ENCODE measurements at places on chromosomes 3 and 15.

DNA sequence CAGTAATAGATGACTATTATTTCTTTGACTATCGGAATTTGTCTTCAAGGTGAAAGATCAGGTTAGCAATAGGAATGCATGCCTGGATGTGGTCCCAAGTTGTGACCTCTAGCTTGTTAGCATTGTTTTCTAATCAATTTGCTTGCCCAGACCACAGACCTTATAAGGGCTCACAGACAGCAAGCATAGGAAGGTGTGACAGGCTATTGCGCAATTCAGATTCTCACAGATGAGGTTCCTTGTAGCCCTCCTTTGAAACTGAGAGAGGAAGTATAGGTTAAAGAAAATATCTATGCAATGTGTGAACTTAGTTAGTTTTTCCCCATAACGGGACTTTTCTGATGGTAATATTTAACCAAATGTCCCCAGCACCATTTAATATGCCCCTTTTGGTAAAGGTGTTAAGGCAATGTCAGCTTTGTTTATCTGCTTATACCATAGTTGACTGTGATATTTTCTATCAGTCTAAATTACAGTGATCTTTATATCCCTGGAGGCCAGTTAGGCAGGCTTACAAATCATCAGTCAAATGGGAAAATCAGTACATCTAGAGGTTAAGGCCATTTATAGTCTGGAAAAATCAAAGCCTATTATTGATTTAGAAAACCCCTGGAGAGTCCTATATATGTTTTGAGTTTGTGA lies 168.1 kb upstream of the MBNL1 start:
- no peak for DNase-seq

GRCh38 chr3:197597335-197597734 lies 41.6 kb upstream of the BDH1 start:
- DNase-seq, result no peak

- no peak for DNase-seq
Measured at GRCh38 chr3:138479438-138479863, 45.0 kb downstream of the ESYT3 start.

GRCh38 chr15:67501177-67501835 lies 19.6 kb upstream of the C15orf61 start:
- DNase-seq, result no peak

DNA sequence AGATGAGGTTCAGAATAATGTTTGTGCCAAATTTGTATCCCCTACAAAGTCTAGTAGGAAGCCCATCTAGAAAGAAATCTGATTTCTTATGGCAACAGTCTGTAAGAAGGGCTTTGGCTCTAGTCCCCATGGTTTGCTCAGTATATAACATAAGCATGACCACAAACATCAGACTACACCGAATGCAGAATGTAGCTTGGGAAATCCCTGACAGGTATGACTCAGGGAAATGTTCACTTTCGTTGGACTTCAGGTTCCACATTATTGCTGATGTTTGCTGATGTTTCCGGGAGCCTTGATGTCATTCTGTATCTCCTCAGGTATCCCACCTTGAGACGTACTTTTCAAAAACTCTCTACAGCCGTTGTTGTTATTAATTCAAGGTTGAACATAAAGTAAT lies 304.4 kb upstream of the TGFBR2 start:
- no peak for DNase-seq

DNA sequence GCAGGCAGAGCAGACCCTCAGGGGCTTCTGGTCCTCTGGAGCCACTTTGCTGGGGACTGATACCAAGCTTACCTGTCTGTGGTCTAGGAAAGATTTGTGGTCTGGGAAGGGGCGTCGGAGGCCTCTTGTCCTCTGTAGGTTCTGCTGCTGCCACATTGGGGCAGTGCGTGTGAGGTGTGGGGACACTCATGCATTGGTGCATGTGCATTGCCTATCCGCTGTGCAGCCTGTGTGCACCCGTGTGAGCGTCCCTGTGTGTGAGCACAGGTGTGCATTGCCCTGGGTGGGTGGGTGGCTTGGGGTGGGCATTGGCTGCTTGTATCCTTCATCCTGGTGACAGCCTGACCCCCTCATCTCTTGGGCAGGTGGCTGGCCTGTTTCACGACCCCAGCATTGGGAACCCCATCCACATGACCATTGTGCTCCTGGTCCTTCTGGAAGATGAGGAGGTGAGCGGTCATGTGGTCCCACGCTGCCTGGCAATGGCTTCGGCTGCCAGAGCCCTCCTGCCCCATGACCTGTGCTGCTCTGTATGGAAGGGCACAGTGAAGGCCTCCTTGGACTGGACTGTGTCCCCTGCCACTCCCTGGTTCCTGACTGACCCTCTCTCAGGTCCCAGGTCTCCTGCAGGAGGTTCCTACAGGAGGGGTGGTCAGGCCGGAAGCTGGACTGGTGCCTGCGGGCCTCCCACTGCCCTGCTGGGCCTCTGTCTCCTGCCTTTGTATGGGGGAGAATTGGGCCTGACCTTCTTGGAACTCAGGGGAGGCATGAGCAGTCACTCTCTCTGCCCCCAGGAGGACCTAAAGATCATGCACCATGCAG lies 41.5 kb downstream of the SAXO2 start:
- DNase-seq, result no peak

- no peak for DNase-seq
Measured at GRCh38 chr3:12289524-12289923, 654 bp downstream of the PPARG start.

DNA sequence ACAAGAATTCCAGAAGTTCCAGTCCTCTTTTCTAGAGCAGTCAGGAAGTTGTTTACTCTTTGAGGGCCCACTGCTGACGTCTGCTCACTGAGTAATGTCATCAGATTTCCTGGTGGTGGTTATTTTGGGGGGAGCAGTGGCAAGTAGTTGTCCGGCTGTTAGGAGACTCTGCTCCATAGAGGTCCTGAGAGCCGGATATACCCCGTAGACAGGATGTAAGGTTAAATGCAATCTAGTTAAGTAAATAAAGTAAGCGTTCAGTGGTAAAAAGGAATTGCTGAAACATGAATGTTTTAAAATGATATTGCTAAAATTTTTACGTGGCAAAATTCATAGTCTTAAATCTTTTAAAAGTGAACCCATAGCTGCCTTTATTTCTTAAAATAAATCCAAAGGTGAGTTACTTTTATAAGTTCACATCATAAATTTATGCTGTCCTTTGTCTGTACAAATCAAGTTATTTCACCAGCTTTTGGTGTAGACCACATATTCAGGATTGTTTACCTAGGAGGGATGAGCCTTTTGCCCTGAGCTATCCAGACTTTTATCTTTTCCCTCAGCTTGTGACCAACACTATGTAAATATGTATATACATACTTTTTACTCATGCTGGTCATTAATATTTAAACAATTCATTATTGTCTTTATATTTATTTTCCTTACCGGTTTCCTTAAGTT lies 65.8 kb downstream of the PDE8A start:
- DNase-seq, result no peak

- peak; percentile 9 for DNase-seq
Measured at GRCh38 chr3:126511291-126511690, 6.3 kb downstream of the UROC1 start.

GRCh38 chr3:71972031-71972430 lies 187.1 kb upstream of the PROK2 start:
- no peak for DNase-seq

DNA sequence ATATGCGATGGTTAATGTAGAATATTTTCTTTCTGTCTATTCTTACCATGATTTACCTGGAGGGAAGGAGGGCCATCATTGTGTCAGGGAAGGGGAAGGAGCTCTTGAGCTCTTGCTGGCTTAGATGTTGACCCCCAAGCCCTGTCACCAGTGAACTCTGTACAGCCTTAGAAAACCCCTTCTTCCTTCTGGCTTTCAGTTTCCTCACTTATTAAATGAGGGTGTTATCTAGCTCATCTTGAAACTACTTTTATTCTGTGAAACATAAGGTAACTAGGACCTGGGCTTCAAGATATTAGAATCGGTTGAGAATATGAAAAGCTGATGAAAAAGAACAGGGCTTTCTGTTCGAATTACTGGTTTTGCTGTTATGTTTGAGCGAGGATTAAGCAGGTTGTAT lies 25.1 kb upstream of the UTS2B start:
- DNase-seq, result no peak

GRCh38 chr3:71763426-71763825 lies 9.8 kb downstream of the GPR27 start:
- no peak for DNase-seq

DNA sequence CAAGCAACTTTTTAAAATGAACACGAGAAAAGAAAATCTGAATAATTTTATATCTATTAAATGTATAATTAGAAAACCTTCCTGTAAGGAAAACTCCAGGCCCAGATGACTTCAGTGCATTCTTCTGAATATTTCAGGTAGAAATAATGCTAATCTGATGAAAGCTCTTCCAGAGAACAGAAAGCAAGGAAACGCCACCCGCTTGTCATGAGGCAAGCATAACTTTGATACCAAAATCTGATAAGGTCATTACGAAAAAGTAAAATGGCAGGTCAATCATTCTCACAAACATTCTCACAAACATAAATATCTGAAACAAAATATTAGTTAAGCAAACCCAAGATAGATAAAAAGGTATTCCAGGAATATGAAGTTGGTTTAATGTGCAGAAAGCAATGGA lies 60.6 kb upstream of the PCSK6 start:
- no peak for DNase-seq

All from Peyer's patch (tissue), 4 donors.